Esophagus squamous epithelium (tissue), 5 donors: ENCODE measurements at places on chromosomes 5 and 9.

DNA sequence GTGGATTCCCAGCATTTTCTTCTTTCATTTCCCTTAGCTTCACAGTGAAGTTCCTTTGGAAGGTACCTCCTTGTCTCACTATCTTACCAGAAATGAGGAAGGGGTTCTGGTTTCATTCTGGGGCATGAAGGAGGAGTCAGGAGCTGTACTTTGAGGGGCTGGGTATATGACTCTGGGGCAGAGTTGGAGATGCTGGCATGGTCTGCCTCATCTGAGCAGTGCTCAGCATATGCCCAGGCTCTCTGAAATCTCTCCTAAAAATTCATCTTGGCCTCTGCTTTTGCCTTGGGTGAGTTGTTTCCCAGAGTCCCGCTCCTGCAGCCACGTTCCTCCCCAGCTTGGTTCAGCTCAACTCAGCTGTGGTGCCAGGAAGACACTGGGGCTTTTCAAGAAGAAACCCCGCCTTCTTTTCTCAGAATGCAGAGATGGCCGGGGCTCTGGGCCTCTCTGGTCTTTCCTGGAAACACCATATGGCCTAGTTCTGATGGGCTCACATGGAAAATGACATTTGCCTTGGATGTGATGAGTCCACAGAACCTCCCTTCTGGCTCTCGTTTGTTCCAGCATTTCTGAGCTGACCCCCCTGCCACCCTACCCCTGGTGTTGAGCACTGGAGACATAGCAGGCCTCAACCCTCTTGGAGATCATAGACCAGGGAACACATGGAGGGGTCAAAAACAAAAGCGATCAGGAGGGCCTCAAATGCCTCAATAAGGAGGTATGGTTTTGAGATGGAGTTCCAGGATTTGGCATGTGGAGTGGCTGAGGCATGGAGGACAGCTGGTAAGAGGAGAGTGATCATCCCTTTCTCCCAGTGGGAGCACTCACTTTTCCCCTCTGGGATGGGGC lies 12.0 kb upstream of the TGFBR1 start:
- no peak for DNase-seq

- no peak for DNase-seq
Observed at GRCh38 chr5:134464988-134465815, 53.5 kb upstream of the CDKN2AIPNL start.

DNA sequence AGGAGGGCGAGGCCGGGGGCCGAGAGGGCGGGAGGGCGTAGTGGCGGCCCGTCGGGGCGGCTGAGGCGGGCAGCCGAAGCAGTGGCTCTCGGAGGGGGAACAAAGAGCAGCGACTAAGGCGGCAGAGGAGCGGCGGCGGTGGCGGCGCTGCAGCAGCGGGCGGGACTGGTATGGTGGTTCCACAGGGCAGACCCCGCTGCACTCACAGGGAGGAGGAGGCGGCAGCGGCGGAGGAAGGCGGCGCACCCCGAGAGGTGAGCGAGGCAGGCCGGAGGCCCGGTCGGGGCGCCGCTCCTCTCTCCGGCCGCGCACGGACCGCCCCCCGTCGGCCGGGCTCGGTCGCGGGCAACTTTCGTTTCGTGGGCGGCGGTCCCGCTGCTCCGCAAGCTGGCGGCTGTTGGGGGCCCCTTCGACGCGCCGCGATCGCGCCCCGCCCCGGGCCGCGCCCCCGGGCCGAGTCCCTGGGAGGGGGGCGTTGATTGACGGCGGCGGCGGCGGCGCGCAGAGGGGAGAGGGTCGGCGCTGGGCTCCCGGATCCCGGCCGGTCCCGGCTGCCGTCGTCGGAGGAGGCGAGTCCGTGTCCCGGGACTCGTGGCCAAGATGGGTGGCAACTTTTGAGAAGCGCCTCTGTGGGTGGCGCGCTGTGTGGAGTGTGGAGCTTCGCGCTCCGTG lies 467 bp downstream of the CNOT6 start:
- no peak for DNase-seq

GRCh38 chr9:21096172-21096900 lies 18.6 kb upstream of the IFNB1 start:
- DNase-seq = no peak

DNA sequence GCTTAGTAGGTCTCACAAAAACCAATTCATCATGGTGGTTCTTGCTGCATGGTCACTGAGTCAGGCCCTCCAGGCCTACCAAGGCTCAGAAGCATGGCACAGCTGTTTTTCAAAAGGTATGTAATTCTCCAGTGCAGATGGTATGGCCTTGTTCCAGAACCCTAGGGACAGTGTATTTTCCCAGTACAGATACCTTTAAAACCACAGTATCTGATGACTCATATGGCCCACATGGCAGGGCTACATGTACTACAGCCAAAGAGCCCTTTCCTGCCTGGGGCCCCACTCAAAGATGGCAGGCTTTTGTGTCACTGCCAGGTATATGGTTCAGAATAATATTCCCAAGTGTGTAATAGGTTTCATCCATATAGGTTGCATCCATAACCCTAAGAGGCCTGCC lies 16.5 kb downstream of the CSF2 start:
- no peak for DNase-seq

- no peak for DNase-seq
Observed at GRCh38 chr5:107541400-107541799, 129.3 kb downstream of the EFNA5 start.

GRCh38 chr5:169637549-169638121 lies 560 bp downstream of the DOCK2 start:
- DNase-seq = no peak

- no peak for DNase-seq
Observed at GRCh38 chr9:97556721-97557605, 55.5 kb downstream of the TMOD1 start.

- DNase-seq = no peak
Observed at GRCh38 chr9:135077497-135078200, 9.8 kb upstream of the OLFM1 start.

- DNase-seq = no peak
Observed at GRCh38 chr5:154316223-154316935, 125.8 kb downstream of the GALNT10 start.

- DNase-seq = no peak
Observed at GRCh38 chr5:16891033-16891432, 45.1 kb downstream of the MYO10 start.

GRCh38 chr5:108911055-108911454 lies 163.4 kb downstream of the FER start:
- DNase-seq = no peak

DNA sequence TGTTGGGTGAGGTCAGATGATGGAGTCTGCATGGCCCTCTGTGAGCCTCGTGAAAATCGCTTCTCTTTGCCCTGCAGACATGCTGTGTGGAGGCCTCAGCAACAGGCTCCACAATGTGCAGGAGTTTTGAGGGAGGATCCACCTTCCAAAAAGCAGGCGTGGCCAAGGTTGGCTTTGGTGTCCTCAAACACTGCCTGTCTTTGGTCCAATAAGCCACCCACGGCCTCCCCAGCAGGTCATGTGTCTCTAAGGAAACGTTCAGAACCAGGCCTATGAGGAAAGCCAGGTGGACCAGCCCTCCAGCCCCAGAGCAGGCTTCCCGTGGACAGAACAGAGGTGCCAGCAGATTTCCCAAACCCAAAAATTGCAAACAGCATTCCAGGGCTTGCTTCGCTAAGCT lies 340.7 kb upstream of the IRX2 start:
- no peak for DNase-seq

- no peak for DNase-seq
Observed at GRCh38 chr5:170078931-170079330, 26.8 kb upstream of the FOXI1 start.

DNA sequence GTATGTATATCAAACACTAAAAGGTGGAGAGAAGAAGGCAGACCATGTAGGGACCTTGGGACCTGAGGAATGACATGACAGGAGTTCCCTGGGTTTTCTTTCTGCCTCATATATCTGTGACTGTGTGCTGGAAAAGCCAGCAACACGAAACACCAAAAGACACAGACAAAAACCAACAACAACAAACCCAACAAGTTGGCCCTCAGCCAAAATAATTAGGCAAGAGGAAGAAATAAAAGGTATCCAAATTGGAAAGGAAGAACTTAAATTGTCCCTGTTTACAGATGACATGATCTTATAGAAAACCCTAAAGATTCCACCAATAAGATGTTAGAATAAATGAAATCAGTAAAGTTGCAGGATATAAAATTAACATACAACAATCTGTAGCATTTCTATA lies 21.7 kb downstream of the ABO start:
- no peak for DNase-seq
